ENCODE measurements at places on chromosomes 7 and 10.

- DNase-seq: no peak
Measured at GRCh38 chr7:794671-795329, 37.5 kb upstream of the SUN1 start.

DNA sequence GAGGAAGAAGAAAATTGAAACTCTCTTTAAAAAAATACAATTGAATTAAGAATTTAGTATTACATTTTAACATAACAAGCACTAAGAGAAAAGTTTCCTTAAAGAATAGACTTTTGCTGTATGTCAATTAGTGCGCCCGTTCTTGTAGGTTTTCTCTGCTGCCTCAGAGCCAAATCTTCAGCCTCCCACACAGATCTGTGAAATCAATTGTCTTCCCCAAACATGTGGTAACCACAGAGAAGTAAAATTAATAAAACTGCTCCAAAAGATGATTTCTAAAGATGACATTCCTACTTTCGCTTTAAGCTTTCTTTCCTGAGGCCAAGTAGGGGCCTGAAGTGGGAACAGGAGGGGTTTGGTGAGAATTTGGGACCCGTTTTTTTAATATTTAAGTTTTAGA is 113.2 kb upstream of the ADO start:
- no peak for DNase-seq

DNA sequence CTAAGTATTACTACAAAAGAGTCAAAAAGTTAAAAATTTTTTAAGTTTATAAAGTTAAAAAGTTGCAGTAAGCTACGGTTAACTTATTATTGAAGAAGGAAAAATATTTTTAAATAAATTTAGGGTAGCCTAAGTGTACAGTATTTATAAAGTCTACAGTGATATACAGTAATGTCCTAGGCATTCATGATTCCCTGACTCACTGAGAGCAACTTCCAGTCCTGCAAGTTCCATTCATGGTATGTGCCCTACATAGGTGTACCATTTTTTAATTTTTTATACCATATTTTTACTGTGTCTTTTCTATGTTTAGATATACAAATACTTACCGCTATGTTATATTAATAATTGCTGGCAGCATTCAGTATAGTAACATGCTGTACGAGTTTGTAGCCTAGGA is 92.3 kb downstream of the CTNNA3 start:
- DNase-seq: no peak

DNA sequence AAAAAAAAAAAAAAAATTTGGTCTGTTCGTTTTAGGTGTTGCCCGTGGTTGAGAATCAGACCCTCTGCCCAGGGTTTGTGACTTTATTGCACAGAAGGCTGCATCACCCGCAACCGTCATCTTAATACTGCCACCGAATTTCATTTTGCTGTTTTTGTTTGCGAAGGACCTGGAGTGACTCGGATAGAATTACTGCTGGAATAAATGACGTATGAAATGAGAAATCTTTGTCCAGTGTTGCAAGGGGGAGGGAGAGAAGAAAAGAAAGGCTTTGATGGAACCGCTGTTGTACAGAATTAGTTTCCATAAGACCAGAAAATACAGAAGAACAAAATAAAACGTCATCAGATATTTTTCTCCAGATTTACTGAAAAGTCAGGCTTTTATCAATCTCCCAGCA is 103.3 kb downstream of the GALNT17 start:
- no peak for DNase-seq

DNA sequence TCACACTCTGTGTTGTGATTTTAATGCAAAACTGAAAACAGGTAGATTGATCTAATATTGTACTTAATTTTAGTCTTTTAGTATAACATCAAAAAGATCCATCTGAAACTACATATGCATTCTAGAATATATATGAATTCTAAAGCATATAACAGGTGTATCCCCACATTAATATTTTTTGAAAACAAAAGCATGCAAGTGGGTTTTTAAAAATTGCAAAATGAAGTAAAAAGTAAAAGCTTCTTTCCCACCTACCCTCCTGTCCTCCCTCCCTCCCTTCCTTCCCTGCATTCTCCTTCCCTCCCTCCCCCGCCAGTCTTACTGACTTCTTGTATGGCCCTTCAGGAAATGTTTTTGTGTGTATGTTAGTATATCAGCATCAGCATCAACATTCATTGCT is 14.6 kb upstream of the STMP1 start:
- no peak for DNase-seq

GRCh38 chr10:74424565-74424964 is 273.5 kb downstream of the ADK start:
- no peak for DNase-seq

- no peak for DNase-seq
Measured at GRCh38 chr10:133259602-133259989, 17.1 kb downstream of the ADAM8 start.

- no peak for DNase-seq
Measured at GRCh38 chr7:102873470-102874165, 39.2 kb upstream of the LRRC17 start.

GRCh38 chr7:150909200-150909995 is 57.1 kb downstream of the AOC1 start:
- no peak for DNase-seq

DNA sequence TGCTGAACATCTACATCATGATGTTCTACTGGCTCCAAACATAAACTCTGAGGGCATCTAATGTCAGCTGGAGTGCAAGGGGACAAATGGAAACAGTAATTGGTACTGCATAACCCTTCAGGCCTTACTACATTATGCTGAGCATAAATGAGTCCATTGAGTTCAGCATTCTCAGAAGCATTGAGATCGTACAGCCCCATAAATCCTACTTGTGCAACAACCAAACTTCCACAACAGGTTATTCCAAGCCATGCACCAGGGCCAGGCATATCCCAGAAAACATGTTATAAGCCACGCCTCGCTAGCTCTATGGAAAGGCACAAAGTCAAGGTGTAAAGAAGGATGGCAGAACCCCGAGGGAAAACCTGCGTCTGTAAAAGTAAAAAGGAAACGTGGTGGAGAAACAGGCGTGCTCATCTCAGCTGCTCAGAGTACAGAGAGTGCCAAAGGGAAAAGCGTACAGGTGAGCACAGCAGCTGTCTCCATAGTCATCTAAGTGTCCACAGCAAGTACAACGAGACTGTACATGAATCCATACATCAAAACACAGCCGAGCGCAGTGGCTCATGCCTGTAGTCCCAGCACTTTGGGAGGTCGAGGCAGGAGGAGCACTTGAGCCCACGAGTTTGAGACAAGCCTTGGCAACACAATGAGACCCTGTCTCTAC is 124.6 kb downstream of the PARD3 start:
- DNase-seq: no peak

DNA sequence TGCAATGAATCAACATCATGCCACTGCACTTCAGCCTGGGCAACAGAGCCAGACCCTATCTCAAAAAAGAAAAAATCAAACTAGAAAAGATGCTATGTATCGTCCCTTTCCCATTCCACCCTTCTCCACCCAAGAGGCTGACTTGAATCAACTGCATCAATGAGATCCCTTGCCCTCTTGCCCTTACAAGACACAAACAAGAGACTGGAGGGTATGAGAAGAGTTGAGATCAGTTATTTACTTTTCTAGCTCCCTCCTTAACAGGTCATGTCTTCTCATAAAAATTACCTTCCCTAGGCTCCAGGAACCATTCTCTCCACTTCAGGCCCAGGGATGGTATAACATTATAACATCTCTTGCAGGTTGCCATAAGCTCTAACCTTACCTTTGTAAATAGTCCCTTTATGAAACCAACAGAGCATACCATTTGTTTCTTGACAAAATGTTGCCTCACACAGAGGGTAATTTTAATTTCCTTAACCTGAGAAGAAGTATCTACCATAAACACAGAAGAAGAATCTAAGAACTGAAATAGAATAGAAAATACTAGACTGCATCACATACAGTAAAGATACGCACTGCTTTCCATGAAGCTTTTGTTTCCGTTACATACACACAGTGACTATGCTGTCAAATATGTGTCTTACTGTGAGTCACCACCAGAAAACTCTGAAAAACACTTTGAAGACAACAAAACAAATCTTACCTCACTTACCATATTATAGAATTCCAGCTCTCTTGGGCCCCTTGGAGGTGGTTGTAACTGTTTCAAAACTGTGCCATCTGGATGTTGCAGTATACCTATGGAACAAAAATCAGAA is 30.5 kb downstream of the IPMK start:
- DNase-seq: no peak

- no peak for DNase-seq
Measured at GRCh38 chr7:108292541-108292940, 162.4 kb upstream of the LAMB4 start.

- DNase-seq: no peak
Measured at GRCh38 chr7:33185786-33186185, 56.4 kb downstream of the BBS9 start.

DNA sequence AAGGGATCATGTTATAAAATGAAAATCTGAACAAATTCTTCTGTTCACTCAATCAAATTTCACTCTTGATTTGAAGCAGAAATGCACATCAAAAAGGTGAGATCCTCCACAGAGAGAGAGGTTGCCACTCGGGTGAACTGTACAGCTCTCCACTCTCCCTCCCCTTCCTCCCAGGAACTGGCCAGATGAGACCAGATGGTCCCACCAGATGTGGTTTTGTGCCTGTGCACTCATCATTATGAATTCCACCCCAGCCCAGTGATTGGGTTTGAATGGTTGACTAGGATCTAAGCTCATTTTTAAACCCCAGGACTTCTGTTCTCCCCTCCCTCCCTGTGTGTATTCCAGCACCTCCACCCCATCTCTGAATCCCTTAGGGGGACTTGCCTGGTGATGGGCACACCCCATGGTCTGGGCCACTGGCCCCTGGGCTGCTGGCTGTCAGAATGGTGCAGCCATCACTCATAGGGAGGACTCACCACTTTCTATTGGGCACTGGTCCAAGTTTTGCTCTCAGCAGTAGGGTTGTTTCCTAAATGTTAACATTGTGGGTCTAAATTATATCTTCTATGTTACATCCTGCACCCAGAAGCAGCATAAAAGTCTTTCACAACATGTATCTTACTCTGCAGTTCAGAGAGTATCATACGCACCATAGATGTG is 393.1 kb downstream of the TNS3 start:
- no peak for DNase-seq

GRCh38 chr7:132732321-132732865 is 156.1 kb upstream of the PLXNA4 start:
- DNase-seq: no peak

GRCh38 chr10:4704034-4704545 is 121.9 kb upstream of the AKR1E2 start:
- DNase-seq: no peak

All from mesothelial cell of epicardium (in vitro differentiated cells).